Activated T-cell treated with anti-CD3 and anti-CD28 coated beads for 24 hours (primary cell): ENCODE measurements at places on chromosomes 1 and 21.

- no peak for DNase-seq
Measured at GRCh38 chr21:34762786-34763185, 94.0 kb downstream of the CLIC6 start.

GRCh38 chr1:89545264-89546038, 20.8 kb downstream of the LRRC8B start:
- peak; percentile 65 for DNase-seq

DNA sequence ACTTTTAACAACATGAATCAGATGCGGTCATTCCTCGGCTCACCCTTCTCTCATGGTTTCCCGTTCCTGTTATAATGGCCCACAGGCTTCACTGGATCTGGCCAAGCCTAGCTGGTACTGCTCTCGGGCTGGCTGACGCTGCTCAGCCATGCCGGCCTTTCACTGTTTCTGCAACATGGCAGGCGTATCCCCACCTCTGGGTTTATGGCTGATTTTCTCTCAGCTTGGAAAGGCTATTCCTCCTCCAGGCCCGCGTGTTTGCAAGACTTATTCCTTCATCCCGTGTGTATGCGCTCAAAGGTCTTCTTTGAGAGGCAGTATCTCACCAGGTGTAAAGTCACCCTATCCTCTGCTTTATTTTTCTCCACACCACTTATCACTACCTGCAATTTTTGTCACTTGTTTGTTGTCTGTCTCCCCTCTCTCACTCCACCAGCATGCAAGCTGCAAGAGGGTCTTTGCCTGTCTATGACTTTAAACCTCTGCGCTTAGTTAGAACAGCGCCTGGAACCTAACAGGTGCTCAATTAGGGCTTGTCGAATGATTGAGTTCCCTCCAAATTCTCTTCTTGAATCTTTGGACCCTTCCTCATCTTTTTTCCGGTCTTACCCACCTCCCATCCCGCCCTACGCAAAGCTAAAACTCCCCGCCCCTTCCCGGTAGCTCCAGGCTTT, 491 bp upstream of the RAP1A start:
- no peak for DNase-seq

DNA sequence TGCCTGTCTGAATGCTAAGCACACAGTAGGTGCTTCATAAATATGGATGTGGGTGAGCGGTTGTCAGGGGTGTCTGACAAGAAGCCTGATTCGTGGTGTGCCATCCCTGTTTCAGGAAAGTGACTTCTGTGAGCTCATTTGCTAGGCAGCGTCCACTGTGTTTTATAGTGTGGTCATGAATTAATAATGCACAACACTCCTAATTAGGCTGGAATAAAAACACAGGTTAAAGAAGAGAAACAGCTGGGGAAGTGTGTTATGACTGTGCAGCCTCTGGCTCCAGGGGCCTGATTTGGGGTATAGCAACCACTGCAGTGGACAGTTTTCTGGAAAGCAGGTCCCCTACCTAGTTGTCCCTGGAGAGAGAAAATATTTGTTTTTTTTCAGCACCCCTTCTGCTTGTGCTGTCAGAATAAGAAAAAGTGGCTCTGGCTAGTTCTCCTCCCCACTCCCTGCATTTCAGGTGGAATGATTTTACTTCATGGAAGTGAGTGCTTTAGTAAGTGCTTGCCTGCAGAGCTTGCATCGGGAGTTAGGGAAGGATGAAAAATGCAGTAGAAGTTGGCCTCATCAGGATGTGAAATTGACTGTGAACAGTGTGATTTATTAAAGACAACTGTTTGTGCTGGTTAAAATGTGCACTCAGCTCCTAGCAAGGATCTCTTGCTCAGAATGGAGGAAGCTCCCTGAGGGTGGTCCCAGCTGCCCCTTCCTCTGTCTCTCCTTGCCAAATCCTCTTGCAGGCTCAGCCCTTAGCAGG, 333.8 kb downstream of the HHAT start:
- DNase-seq: no peak

GRCh38 chr1:232511172-232511571, 118.8 kb downstream of the SIPA1L2 start:
- no peak for DNase-seq

DNA sequence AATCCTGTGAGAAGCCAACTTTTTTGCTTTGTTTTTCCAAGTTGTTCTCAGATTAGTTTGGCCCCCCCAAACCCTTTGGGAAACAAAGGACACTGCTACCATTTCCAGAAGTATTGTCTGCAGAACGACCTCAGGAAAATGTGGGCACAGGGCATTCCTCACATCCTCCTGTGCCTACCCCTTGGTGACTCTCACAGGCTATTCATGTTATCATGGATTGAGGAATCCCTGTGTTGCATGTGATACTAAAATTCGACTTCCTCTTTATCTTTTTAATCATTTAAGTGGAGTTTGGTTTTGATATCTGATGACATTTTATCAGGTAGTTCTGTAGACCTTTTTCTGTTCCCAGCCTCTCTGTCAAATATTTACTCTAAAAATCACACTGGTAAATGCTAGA, 184.5 kb downstream of the FASLG start:
- DNase-seq: no peak
